ENCODE measurements at places on chromosomes 13 and 19. TPM values are rescaled to one million over a fixed set of nuclear protein-coding genes. Genes with fewer than 3 reads are reported as not detected.

GRCh38 chr19:17751912-17752273, 616 bp downstream of the FCHO1 start:
- no peak for DNase-seq

The ZNF285 gene
- total RNA-seq: 1.7 TPM

The TRMT1 gene
- 59.8 TPM for total RNA-seq

DNA sequence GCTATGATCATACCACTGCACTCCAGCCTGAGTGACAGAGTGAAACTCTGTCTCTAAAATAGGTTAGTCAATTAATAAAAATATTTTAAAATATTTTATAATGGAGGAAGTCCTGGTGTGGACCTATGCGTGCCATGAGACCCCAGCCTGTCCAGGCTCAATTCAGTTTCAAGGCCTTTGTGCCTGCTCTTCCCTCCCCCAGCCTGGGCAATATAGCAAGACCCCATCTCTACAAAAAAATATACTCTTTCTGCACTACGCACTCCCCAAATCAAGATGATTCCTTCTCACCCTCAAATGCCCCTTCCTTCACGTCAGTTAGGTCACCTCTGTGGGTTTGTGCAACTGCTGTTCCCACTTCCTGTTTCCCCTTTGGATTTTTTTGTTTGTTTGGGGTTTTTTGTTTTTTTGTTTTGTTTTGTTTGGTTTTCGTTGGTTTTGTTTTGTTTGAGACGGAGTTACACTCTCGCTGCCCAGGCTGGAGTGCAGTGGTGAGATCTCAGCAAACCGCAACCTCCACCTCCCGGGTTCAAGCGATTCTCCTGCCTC, 1.4 kb upstream of the HSH2D start:
- no peak for DNase-seq

DNA sequence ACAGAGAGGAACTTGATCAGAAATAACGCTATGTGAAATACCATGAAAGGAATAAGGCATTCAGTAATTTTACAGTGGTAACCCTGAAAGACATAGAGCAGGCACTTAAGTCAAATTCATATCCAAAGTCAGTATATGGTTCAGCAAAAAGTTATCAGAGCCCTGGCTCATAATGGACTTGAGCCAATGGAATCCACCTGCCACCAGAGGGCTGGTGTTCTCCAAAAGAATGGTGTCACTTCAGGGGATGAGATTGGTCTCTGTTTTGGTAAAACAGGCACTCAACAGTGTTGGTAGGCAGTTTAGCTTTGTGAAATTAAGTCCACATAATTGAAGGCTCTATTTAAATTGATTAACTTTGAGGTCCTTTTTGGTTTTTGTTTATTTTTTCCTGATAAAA, 93.9 kb downstream of the LIG4 start:
- DNase-seq: no peak

- peak; percentile 74 for DNase-seq
Measured at GRCh38 chr19:13849991-13850909, 26.7 kb upstream of the NANOS3 start.

The ZNF177 gene
- 0.83 TPM for total RNA-seq

The TPRX2 gene
- total RNA-seq: not detected

The ZNF829 gene
- total RNA-seq: 5.7 TPM

- no peak for DNase-seq
Measured at GRCh38 chr13:55001881-55002280, 1973.3 kb downstream of the OLFM4 start.

GRCh38 chr19:42606660-42607351, 12.1 kb upstream of the CEACAM8 start:
- peak; percentile 66 for DNase-seq

DNA sequence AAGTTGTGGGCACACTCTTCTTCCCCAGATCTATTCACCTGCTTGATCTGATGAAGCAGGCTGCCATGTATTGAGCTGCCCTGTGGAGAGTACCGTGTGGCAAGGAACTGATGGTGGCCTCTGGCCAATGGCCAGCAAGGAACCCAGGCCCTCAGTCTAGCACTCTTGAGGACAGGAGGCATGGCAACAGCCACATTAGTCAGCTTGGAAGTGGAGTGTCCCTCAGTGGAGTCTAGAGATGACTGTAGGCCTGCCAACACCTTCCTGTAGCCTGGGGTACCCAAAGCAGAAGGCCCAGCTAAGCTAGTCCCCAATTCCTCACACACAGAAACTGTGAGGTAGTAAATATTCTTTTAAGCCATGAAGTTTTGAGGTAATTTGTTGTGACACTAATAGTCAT, 412.5 kb downstream of the DACH1 start:
- no peak for DNase-seq

DNA sequence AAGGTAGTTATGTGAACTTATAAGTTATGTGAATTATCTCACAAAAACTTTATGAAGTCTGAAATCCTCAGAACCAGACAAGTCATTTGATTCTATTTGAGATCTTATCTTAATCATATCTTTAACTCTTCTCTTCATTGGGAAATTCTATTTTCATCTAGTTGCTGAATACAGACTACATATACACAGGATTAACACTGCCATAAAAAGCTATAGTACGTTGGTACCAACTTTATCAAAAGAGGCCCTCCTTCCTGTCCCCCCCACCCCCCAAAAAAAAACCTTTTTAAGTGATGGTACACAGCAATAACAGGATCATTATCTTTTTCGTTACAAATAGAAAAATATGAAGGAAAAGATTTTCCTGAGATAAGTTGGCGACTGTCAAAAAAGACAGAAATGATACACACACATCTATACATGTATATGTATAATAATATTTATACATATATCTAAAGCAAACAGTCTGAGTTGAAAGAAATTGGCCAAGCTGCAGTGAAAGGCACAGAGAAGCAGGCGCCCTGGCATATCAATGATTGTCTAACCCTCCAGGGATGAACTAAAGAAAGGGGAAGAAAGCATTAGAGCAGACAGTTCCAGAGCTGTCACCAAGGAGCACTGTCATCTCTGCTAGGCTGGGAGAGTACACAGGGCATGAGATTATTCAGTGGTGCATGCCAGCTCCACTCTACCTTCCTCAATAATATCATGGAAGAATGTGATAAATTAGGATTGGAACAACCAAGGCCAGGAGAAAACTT, 116.7 kb downstream of the KLF12 start:
- no peak for DNase-seq

Data from activated CD8-positive, alpha-beta T cell treated with anti-CD3 and anti-CD28 coated beads, Interleukin-2, amount 10 ng/mL, durations not matched to agents 7 days and 5 days (primary cell).